ENCODE measurements at places on chromosomes 3 and 15.
A peak's percentile ranks its signal among the peaks of the same experiment; 100 is the strongest.

DNA sequence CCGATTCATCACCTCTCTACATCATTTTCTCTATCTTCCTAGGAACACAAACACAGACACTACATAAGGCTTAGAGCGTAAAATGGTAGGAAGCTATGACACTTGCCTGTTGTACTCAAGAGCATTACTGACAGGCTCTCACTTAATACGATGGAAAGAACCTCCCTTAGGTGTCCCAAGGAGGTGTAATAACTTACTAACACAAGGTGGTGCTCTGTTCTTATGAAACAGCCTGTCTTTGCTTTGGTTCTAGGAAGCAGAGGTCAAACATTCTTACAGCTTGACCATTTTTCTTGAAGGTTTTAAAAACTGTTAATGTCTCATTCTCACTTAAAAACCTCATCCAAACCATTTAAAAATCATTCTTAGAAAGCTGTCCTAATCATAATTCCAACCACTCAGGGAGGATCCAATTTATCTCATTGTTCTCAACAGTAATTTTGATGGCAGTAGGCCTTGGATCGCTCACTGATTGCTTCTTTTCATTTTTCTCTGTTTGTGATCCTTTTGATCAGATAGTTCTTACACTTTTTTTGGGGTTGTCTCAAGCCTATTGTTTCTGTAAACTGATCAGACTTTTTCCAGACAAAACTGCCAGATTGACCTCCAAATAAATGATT, 317.8 kb upstream of the AGTR1 start:
- no peak for DNase-seq

DNA sequence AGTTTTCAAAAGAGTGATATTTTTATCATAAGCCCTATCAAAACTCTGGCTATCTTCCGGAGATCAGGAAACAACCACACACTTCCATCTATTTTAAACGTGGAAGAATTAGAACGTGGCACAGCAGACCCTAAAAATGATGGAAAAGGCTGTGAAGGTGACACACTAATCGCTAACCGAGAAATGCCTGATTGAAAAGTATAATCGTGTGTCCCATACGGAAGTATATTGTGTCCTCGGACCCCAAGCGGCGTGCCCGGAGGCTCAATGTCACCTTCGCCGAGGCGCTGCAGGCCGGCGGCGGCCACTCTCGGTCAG, 642 bp downstream of the COX5A start:
- DNase-seq = no peak

DNA sequence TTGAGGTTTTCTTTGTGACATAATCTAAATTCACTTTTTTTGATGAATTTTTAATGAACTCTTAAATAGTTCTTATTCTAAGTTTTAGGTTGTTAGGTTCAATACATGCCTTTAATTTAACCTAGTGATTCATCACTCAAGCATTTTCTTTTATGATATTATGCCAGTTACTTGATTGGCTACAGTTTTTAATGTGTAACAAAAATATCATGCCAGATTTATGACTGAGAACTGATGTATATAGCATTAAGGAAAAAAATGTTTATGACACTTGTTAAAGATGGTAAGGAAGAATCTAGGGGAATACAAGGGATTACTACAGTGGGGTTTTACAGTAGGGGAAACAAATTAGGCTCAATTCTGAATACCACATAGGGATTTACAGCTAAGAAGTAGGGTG, 103.1 kb downstream of the VGLL3 start:
- no peak for DNase-seq

DNA sequence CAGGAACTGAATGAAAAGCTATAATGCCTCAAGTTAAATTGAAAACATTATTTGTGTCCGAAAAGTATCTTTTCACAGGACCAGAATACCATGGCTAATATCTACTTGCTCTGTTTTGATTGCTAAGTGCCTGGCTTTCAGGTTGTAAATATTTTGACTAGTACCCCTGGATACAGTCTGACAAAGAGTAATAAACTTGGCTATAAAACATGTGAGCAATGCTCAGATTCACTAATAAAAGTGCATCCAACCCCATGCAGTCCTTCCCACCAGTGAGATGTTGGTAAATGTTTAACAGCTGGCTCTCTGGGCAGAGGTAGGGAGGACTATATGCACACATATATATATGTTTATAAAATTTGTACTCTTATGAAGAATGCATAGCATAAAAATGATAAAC, 281.8 kb upstream of the TGFBR2 start:
- no peak for DNase-seq

- no peak for DNase-seq
Observed at GRCh38 chr15:72200395-72201237, 3.0 kb upstream of the GRAMD2A start.

GRCh38 chr3:159429702-159430101, 558.9 kb upstream of the IL12A start:
- no peak for DNase-seq

GRCh38 chr3:157148196-157148889, 11.6 kb downstream of the CCNL1 start:
- DNase-seq = no peak

- no peak for DNase-seq
Observed at GRCh38 chr3:118543832-118544231, 490.8 kb downstream of the IGSF11 start.

GRCh38 chr3:42823351-42823750, 14.1 kb downstream of the ACKR2 start:
- no peak for DNase-seq

DNA sequence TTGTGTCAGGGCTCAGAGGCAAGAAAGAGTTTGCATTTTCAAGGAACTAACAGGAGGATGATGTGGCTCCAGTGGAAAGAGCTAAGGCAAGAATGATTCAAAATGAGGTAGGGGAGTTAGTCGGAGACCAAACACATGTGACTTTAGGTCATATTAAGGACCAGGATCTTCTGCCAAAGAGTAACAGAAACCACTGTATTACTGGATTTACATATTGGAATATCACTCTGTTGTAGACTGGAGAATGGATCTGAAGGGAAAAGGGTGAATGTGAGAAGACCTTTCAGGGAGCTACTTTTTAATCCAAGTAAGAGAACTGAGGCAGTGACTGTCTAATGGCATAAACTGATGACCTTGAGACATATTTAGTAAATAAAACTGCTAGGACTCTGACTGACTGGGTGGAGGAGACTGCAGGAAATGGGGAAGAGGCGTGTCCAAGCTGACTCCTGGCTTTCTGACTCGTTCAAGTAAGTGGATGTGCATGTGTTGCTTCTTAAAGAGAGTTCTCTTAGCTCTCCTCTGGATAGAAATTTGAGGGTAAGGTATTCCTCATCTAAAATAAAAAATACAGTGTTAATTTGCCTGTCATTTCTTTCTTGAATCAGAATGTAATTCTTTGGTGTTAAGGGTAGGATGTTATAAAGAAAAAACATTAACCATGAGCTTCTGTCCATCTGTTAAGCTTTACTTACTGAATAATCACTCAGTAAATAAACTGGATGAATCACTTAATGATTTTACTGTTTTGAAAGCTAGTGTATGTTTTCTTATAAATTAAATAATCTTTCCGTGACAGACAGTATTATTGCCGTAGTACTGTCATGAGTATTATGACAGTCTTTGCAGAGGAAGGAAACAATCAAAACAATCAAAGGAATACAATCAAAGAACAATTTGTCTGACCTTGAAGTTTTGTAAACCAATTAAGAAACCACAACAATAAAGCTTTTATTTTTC, 58.3 kb upstream of the CFAP20DC start:
- DNase-seq = no peak

GRCh38 chr15:88803241-88803919, at the start of gene ACAN:
ACAN (plus strand) TSS chr15:88803436; CDS start chr15:88836207, 32,771 bp downstream.
- no peak for DNase-seq

DNA sequence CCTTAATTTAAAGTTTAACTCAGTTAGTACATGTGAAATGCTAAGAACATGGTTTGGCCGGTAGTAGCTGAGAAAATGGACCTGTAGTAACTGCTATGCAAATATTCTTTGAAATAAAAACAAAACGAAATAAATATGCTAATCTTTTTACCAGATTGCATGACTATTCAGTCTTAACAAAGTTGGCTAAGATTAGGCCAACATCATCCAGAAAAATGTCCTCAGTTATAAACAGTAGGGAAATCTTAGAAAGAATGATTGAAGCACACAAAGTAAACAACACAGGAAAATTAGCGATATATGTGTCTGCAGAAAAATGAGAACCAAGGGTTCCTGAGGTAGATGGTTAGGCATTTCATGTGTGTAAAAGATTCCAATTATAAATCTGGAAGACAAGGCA, 832.1 kb downstream of the TUSC7 start:
- no peak for DNase-seq

DNA sequence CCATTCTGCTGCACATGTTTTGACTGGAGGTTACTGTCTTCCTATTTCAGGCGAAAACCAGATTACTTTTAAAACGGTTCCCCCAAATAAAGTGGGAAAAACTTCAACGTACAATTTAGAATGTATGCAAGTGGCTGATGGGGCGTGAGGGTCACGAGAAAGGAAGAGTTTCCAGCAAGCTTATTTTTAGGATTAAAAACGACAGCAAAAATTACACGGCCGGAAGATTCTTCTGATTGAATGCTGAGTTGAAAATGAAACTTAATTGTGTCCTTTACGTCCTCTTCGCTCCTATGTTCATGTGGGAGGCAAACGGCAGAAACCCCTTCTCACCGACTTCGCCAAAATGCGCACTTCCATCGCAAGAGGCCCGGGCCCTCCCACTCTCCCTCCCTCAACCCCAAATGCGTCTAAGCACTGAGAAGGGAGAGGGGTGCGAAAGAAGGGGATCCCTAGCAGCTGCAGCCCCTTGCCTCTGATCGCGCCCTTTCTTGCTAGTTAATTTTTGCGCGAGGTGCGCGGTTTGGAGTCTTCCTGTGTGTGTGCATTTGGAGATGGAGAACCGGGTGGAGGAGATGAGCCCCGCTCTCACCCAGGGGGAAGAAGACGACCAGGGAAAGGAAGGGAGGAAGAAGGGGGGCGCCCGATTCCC, 656 bp downstream of the CD47 start:
- peak; percentile 21 for DNase-seq

DNA sequence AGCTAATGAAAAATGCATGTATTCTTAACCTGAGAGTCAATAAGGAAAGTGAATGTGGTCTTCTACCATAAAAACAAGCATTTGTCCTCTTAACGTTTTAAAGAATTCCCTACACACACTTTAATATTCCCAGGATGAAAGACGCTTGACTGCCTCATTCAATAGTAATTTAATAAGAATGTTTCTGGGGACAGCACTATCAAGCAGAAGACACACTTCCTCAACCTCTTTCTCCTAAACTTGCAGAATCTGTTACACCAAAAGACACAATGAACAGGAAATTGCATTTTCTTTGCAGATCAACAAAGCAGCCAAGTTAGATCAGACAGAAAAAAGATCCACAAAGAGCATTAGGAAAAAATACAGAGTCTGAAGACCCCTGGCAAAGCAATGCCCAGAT, 97.7 kb downstream of the PLCH1 start:
- no peak for DNase-seq

DNA sequence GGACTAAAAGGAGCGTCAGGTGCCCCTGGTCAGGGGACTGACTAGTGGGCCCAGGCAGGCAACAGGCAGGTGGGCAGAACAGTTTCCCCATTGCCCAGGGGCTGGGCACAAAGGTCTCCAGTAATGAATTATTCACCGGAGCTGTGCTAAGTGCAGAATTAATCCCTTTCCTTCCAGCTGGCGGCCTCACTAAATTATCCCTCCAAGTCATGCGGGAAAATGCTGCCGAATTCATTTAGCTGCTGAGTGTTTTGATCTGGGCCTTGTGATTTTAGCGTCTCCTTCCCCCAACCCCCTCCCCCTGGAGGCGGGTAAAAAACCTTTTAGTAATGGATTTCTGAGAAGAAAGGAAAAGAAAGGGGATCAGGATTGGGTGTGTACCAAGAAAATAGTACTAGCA, 47.2 kb downstream of the CCDC33 start:
- DNase-seq = no peak

DNA sequence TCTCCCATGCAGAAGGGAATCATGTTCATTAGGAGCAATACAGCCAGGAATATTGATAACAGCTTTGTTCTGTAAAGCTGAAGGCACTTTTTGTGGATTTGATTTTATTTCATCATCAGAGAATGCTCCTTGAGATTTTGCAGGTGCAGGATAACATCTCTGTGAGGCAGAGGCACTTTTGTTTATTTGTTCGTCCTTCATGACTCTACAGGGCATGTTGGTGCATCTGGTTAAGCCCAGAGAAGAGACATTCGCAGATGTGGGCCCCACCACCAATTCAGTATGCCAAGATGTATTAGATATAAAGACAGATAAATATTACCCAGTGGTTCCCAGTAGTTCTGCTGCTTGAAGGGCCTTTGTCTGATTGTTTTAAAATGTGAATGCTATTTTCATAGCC, 368.1 kb upstream of the SEMA6D start:
- DNase-seq = no peak

- no peak for DNase-seq
Observed at GRCh38 chr3:155179437-155179827, 99.3 kb downstream of the MME start.

DNA sequence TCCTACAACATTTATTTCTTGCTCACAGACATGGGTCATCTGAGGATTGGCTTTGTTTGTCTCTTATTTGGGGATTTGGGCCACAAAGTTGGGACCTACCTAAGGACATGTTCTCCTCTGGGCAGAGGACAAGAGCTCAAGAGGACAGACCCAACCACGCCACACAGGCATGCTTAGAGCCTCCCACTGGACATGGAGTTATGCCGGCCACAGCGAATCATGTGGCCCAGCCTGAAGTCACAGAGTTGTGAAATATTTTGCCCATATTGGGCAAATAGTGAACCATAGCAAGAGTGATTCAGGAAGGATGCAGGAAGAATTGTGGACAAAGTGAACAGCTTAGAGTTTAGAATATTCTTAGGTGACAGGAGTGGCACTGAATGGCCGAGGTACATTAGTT, 9.9 kb downstream of the TRAK1 start:
- DNase-seq = no peak

- DNase-seq = no peak
Observed at GRCh38 chr3:60399292-60399691, 852.0 kb downstream of the FHIT start.

GRCh38 chr3:117580806-117581205, 871.2 kb downstream of the TUSC7 start:
- DNase-seq = no peak

GRCh38 chr3:197736010-197736490, 654 bp downstream of the RUBCN start:
- no peak for DNase-seq

- DNase-seq = no peak
Observed at GRCh38 chr15:47724346-47724745, 7.0 kb downstream of the SEMA6D start.

DNA sequence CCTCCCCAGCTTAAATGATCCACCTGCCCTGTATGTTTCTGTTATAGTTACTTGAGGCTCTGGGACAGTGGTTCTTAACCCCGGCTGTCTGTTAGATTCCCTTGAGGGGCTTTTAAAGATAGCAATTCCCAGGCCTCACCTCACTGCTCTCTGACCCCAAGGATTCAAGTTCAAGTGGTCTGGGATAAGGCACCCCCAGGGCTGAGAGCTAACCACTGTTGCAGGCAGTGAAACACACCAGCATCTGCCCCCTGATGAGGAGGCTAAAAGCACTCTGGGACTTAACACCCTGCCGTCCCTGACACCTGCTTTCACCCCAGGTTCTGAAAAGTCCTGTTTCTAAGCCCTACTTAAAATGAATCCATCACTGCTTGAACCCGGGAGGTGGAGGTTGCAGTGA, 103.7 kb downstream of the LRRK1 start:
- DNase-seq = no peak

All from stimulated activated CD8-positive, alpha-beta memory T cell treated with anti-CD3 and anti-CD28 coated beads, Interleukin-7, amount 100 ng/mL, for 1 hour (primary cell).